ENCODE measurements at places on chromosomes 1 and 21.

DNA sequence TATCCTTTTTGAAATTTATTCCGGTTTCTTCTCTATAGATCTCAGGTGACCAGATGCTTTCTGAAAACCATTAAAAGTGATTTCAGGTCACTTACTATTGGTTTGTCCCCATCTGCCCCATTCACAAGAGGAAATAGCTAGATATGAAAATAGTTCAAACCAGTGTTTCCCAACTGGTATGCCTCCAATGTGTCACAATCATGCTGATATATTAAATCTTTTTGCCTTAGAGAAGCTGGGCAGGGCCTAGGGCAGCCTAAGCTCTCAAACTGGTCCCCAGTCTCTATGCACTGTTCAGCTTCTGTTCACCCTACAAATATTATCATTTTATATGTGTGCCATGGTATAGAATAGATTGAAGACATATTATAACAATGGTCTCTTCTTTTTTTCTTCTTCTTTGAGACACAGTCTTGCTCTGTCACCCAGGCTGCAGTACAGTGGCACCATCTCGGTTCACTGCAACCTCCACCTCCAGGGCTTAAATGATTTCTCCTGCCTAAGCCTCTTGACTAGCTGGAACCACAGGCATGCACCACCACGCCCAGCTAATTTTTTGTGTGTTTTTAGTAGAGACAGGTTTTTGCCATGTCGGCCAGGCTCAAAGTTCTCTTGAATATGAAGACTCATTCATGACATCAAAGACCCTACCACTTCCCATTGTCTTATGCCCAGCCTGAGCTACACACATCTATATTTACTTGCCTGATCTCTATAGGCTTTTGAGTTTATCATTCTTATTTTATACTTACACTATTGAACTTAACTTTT is 15.7 kb downstream of the PTPN22 start:
- no peak for DNase-seq

GRCh38 chr1:199247891-199248290 is 609.1 kb downstream of the PTPRC start:
- DNase-seq, result no peak

DNA sequence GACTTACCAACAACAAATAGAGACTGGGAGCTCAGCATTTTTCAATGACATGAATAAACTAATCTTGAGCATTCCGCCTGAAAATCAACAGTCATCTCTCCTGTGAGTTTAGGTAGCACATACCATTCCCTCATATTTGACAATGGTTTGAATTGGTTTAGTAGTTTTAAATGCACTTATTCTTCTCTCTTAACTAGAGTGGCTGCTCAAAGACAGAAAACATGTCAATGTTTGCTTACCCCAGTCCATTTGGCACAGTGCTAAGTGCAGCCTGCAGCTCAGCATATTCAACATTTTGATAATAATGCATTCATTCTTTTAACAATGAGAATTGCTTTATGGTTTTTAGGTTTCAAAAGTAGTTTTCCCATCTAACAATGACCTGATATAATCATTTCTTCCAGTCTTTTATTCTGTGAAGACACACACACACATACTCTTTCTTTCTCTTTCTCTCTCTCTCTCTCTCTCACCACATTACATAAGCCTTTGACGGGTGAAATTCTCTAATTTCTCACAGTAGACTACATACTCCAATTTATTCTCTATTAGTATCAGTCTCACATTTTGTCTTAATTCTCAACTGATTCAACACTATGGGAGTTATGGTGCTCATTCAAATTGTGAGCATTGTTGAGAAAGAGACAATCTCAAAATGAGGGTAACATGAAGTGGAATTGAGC is 432.3 kb downstream of the LRRIQ3 start:
- DNase-seq, result no peak

GRCh38 chr1:43444836-43445235 is 8.9 kb downstream of the HYI start:
- no peak for DNase-seq

DNA sequence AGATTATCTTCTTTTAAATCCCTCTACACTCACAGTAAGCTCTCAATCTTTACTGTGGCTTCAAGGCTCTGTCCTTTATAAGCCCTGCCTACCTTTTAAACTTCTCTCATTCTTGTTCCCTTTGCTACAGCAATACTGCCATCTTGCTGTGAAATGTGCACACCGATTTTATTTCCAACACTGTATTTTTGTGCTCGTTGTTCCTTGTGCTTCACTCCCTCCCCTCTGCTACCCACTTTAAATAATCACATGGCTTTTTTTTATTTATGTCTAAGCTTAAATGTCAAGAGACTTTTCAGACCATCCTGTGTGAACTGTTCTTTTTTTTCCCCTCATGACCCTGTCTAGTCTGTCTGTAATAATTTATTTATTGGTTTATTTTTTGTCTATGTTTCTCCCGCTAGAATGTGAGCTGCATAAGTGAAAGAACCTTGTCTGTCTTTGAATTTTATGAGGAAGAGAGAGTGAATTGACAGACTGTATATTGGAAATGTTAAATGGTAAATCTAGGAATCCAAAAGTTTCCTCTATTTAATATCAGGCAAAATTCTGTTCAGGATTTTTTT is 45.7 kb downstream of the ABCD3 start:
- DNase-seq, result no peak

GRCh38 chr1:24705260-24706073 is 39.8 kb upstream of the CLIC4 start:
- DNase-seq, result peak; percentile 100

DNA sequence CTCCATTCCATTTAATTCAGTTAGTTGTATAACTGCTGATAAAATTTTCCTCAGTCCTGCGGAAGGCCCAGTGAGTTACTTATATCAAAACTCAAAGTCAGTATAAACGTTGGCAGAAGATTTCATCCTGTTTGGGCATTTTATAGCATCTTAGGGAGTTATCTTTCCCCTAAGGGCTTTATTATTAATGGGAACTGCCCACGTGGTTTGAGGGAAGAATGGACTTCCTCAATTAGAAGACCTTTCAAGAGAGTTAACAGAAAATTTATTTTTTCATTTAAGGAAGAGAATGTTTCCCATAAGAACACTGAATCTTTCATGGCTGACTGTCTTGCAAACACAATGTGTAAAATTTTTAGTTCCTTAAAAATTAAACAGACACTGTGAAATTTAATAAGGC is 400.1 kb downstream of the NEGR1 start:
- no peak for DNase-seq

DNA sequence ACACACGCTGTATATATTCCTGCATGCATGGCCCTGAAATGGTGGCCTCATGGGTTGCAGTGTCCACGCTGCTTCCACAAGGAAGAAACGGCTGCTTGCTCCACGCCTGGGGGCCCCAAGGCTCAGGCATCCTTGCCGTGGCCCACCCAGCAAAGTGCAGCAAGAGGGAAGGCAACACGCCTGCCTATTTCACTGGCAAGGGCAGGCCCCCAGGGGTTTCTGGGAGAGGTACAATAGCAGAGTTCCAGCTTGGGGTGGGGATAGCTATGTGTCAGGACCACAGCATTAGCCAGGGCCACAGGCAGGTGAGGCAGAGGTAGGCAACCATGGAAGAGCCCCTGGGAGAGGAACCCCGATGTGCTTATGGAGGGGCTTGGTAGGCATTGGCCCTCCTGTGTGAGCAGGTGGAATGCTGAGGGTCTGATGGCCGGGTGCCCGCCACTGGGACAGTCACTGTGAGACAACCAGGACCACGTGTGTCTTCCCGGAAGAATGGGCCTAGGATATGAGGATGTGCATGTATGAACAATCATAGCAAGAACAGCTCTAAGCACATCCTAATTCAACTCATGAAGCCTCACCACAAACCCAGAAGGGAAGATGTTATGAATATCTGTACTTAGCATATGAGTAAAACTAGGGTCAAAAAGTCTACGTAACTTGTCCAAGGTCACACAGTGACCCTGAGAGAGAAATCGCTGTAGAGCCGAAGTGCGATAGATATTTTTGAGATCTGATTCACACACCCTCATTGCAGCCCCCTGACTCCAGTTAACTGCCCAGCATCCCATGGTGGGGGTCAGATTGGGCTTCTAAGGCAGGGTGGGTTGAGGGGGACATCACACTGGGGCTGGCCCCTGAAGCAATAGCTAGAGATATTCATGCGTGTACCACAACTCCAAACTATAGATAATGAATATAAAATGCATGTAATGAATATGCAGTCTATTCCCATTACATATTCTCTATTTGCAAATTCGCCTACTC is 11.8 kb downstream of the TFF2 start:
- no peak for DNase-seq

GRCh38 chr1:26618561-26618960 is 77.3 kb upstream of the ARID1A start:
- no peak for DNase-seq

- no peak for DNase-seq
These were observed 22.7 kb upstream of the ACTRT2 start for GRCh38 chr1:2998503-2999100.

GRCh38 chr1:107277022-107277421 is 136.2 kb downstream of the NTNG1 start:
- no peak for DNase-seq

DNA sequence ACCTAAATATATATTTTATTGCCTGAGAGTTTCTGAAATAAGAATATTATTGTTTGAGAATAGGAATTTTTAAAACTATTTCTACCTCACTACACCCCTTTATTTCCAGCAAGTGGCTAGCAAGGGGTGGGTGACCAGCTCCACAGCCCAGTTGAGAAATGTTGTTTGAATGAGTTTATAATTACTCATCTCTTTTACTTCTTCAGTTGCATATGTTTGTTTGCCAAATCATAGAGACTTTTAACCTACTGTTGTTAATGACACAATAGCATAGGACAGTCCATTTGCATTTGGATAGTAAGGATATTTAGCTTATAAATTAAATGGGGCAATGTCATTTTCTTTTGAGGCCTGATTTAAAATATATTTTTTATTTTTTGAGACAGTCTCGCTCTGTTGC is 127.8 kb downstream of the NRDC start:
- no peak for DNase-seq

- no peak for DNase-seq
These were observed 24.2 kb downstream of the ERG start for GRCh38 chr21:38474124-38474523.

- no peak for DNase-seq
These were observed 82.4 kb downstream of the FAF1 start for GRCh38 chr1:50877641-50878040.

GRCh38 chr21:26583769-26584168 is 10.7 kb upstream of the CYYR1 start:
- DNase-seq, result no peak

- no peak for DNase-seq
These were observed 537.0 kb downstream of the NEGR1 start for GRCh38 chr1:71745326-71745725.

DNA sequence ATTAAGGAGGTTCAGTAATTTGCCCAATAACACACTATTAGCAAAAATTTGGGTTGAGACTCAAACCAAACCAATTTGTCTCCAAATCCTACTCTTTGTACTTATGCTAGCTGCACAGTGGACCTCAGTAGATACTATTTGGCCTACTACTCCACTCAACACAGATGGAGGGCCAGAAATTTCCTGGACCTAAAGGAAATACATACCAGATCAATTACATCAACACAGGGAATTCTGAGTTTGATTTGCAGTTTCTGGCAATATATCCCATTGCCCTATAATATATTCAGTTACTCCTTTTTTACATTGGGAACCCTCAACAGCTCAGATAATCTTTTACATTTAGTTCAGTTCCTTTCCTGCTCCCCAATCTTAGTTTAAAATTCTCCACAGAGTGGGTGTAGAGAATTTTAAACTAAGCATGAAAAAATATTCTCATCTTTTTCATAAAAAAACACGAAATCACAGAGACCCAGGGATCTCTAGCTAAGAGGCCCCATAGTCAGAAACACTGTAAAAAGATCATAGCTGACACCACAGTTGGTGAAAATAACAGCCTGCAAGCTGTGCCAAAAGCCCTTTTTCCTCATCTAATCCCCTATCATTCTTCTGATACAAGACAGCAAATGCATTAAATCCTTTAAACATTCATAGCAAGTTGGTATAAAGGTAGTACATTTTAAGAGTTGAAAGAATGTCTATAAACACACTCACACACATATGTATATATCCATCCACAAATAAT is 317.7 kb upstream of the ESRRG start:
- no peak for DNase-seq

- peak; percentile 93 for DNase-seq
These were observed 53.6 kb upstream of the EFHD2 start for GRCh38 chr1:15355968-15356625.

DNA sequence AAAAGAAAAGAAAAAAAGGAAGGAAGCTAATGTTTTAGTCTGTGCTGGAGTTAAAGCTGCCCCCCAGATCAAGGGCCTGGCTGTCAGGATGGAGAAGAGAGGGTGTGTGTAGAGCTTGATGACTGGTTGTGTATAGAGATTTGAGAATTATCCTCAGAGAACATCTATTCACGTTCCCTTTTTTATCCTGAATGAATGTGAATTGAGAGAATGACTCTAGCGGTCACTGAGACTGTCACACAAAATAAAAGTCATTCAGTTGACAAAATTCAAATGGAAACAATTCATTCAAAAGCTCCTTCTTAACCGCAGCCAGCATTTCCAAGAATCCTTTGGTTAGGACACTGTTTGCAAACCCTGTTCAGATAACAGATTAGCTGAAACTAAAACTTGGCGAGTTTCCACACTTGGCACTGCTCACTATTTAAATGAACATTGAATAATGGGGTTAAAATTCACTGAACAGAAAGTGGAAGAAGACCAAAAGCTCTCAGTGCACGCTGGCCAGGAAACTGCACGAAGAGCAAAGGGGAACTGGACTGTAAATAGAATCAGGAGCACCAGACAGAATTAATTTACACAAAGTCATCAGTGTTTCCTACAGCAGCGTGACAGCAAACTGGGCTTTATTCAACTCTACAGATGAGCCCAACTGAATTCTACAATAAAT is 13.6 kb upstream of the FAM89A start:
- DNase-seq, result peak; percentile 60

DNA sequence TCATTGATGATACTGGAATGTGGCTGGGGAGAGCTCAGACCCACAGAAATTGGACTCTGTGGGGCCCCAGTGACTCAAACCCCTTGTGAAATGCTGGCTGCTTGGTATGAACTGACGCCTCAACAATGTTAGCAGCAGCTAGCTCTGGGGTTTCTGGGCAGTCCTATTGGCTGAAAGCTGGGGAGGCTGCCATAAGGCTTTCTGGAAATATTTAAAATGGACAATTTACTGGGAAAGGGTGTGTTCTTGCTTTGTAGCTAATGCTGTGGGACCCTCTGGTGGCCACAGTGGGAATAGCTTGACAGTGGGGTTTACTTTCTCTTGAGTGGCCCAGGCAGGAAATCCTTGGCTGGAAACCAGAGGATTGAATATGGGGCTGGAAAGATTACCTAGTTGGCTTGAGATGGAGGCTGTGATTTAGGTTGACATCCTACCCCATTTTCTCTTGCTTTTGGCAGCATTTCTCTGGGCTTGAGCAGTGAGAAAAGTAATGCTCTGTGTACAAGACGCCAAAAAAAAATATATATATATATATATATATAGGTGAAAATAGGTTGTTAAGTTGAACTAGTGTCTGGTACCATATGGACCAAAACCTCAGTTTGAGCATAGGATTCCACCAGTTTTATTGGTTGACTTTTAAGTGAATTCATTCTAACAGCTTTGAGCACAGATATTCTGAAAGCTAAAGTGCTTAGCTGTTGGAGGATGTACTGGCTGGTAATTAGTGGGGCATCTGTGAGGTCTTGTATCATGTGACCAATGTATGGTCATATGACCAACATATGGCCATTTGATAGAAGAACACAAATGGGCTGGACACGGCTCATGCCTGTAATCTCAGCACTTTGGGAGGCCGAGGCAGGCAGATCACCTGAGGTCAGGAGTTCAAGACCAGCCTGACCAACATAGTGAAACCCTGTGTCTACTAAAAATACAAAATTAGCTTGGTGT is 8.2 kb upstream of the S100A10 start:
- DNase-seq, result peak; percentile 87

Data from SJSA1 (cell line).